ENCODE measurements at places on chromosomes 16 and 17. TPM values are rescaled to one million over a fixed set of nuclear protein-coding genes. Genes with fewer than 3 reads are reported as not detected.

EPN3 gene
- total RNA-seq = not detected

KRT20 gene
- not detected for total RNA-seq

OMG gene
- 8.5 TPM for total RNA-seq

TBC1D3B gene
- total RNA-seq = 3.2 TPM

ANKRD40CL gene
- total RNA-seq = not detected

RNF43 gene
- under 0.01 TPM for total RNA-seq

HOXB2 gene
- total RNA-seq = 2.3 TPM

PRSS21 gene
- total RNA-seq = not detected

CCL7 gene
- total RNA-seq = not detected

CLEC18B gene
- 0.47 TPM for total RNA-seq

POLR2A gene
- total RNA-seq = 107 TPM

ATP5PD gene
- total RNA-seq = 442 TPM

CEP131 gene
- total RNA-seq = 11.7 TPM

CLDN9 gene
- under 0.01 TPM for total RNA-seq

RBBP6 gene
- total RNA-seq = 11.0 TPM

C16orf86 gene
- 3.9 TPM for total RNA-seq

NPIPB8 gene
- not detected for total RNA-seq

TEX19 gene
- total RNA-seq = under 0.01 TPM

MT1B gene
- not detected for total RNA-seq

CCL8 gene
- not detected for total RNA-seq

STX1B gene
- total RNA-seq = 3.5 TPM

GDPD1 gene
- 0.43 TPM for total RNA-seq

KCNJ18 gene
- total RNA-seq = not detected

ALDH3A1 gene
- 0.43 TPM for total RNA-seq

RNU2-1 gene
- not detected for total RNA-seq

SPNS3 gene
- total RNA-seq = not detected

FAAP100 gene
- total RNA-seq = 12.9 TPM

TMEM238L gene
- not detected for total RNA-seq

SKAP1 gene
- total RNA-seq = not detected

SLC38A8 gene
- total RNA-seq = not detected

HSPB9 gene
- total RNA-seq = not detected

CLEC19A gene
- total RNA-seq = not detected

SDK2 gene
- total RNA-seq = under 0.01 TPM

CCL18 gene
- total RNA-seq = not detected

KCNJ12 gene
- total RNA-seq = 0.32 TPM

SLX1B gene
- total RNA-seq = 2.0 TPM

CCL2 gene
- total RNA-seq = 1.4 TPM

KCNG4 gene
- total RNA-seq = not detected

SLC25A39 gene
- total RNA-seq = 48.9 TPM

SLC35G3 gene
- total RNA-seq = not detected

XYLT2 gene
- total RNA-seq = 45.2 TPM

CTRB1 gene
- total RNA-seq = not detected

SMIM22 gene
- not detected for total RNA-seq

PYDC1 gene
- not detected for total RNA-seq

SEPHS2 gene
- 14.5 TPM for total RNA-seq

ESRP2 gene
- 0.16 TPM for total RNA-seq

CA4 gene
- not detected for total RNA-seq

STH gene
- not detected for total RNA-seq

C1QL1 gene
- total RNA-seq = 0.32 TPM

TMEM235 gene
- total RNA-seq = not detected

SEBOX gene
- total RNA-seq = not detected

FA2H gene
- not detected for total RNA-seq

HOXB13 gene
- total RNA-seq = not detected

Data from bronchial smooth muscle cell (primary cell).